Hematopoietic multipotent progenitor cell treated with erythropoietin and hydrocortisone succinate and interleukin-3 and kit ligand, for 6 days (in vitro differentiated cells): ENCODE measurements at places on chromosomes 12 and 14.
A peak's percentile ranks its signal among the peaks of the same experiment; 100 is the strongest.

DNA sequence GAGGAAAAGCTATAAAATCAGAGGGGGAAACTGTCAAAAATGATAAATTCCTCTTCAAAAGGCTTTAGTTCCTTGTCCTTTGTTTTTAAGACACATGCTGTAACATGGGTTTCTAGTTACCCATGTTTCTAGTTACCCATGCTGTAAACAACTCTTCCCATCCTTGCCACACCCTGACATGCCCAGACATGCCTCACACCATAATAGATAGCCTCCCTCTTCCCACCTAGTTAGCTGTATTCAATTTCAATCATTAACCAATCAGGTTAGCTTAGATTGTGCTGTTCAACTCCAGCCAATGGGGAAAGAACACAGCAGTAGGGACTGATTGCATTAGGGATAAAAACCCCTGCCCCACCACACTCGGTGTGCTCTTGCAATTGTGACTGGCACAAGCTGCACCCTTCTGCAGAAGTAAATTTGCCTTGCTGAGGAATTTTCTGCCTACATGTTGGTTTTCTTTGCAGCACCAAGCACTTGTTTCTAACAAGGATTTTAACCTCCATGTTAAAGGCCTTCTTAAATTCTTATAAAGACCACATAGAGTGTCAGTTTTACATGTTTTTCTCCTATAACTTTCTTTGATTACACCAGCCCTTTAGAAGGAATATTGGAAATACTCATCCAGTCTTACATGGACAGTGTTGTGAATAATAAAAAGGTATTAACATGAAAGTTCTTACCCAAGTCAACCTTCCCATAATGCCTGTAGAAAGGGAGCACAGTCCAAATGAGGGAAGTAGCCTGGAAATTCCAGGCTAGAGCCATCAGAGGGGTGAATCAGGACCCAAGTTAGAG is 32.5 kb upstream of the LALBA start:
- DNase-seq = peak; percentile 6

- DNase-seq = no peak
Observed at GRCh38 chr14:75705014-75705413, 44.0 kb downstream of the TTLL5 start.

DNA sequence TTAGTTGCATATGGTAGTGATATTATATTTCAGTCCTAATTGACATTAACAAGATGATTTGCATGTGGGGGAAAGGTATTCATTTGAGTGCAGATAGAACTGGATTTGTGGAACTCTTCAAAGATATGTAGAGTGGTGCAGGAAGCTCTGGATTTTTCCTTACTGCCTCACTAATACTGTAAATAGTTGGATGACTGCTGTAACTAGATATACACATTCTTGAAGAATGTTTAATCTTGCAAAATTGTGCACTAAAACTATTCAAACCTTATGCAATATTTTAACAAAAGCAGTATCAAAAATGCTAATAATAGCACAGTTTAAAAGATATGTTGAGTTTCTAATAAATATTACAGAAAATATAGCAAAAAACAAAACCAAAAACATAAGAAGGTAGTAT is 43.1 kb upstream of the ATF7IP start:
- no peak for DNase-seq

- peak; percentile 67 for DNase-seq
Observed at GRCh38 chr14:56580221-56580711, 668 bp downstream of the TMEM260 start.

DNA sequence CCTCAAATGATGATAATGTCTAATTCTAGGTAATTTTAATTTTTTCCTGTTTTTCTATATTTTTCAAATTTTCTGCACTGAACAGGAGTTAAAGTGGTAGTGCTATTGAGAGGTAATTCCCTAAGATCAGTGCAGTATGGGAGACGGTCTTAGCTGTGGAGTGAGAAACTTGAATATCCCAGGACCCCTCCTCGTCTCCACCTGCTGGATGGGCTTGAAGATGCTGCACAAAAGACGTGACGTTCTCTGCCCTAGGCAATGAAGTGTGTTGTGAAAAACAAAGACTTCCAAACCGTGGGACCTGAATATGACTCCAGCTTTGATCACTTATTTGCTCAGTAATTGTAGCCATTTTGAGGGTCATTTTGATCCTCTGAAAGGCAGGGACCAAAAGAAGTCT is 298.1 kb downstream of the VRK1 start:
- no peak for DNase-seq

- peak; percentile 34 for DNase-seq
Observed at GRCh38 chr12:100675432-100675831, 101.9 kb downstream of the GAS2L3 start.

DNA sequence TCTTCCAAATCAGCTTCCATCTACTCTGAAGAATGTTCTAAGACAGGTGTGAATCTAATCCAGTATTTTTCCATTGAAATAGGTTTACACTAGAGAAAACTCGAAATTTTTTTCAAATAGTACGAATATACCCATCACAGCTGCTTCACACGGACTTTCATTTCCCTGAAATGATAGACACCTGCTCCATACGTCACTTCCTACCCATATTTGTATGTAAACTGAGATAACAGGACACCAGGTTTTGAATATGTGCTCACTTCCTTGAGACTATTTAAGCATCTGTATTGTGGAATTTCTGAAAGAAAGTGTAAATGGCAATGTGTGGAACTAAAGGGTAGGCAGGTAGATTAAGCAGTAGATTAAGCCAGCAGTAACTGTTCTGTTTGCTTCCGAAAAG is 13.4 kb upstream of the ITPR2 start:
- DNase-seq = peak; percentile 62

GRCh38 chr12:94128280-94128679 is 20.1 kb upstream of the PLXNC1 start:
- peak; percentile 16 for DNase-seq

- no peak for DNase-seq
Observed at GRCh38 chr14:67133595-67134441, 55.4 kb upstream of the GARIN2 start.

- no peak for DNase-seq
Observed at GRCh38 chr14:70116278-70116677, 72.5 kb downstream of the SLC8A3 start.

DNA sequence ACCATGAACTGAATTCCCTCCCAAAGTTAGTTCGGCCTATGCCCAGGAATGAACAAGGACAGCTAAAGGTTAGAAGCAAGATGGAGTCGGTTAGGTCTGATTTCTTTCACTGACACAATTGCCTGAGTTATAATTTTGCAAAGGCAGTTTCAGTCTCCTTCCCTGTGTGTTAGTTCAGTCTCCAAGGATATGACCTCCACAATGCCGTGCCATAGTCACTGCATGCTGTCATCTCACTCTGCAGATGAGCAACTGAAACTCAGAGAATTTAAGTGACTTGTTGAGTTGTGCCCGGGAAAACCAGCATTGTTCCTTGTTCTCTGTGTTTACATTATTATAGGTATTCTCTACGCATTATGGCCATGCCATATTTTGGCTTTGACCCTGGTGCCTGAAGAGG is 10.1 kb upstream of the SERPINA1 start:
- DNase-seq = no peak

- DNase-seq = no peak
Observed at GRCh38 chr12:28966046-28966780, 182.9 kb upstream of the FAR2 start.

GRCh38 chr14:91163316-91163715 is 49.4 kb downstream of the DGLUCY start:
- DNase-seq = no peak

GRCh38 chr12:15728118-15728598 is 61.0 kb downstream of the EPS8 start:
- DNase-seq = no peak

DNA sequence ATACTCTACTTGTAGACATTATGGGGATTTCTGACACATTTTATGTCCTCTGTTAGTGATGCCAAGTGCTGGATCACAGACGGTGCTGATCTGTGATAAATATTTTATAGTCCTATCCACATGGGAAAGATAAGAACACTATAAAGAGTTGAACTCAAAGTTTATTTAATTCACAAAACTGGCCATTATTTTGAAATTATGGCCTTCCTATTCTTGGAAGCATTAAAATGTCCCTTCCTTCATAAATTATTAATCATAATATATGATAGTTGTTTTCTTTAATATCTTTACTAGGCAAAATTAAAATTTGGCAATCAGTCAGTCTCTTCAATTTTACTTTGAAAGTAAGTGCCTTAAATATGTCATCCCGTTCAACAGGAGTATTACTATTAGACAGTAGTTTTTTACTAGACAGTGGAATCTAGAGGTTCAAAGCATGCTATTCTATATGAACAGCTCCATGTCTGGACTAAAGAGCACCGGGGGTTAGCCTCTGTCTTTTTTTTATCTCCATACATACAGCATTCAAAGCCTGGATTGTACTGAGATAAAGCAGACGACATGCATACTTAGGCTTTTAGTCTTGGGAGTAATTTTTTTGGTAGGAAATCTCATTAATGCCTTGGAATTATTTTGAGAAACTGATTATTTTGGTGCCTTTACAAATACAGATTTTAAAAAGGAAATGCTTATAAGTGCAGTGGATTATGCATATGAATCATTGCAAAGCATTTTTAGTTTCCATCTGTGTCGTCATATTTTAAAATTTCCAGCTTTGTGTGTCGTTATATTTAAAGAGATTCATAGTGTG is 306.1 kb upstream of the RGS6 start:
- DNase-seq = peak; percentile 4

DNA sequence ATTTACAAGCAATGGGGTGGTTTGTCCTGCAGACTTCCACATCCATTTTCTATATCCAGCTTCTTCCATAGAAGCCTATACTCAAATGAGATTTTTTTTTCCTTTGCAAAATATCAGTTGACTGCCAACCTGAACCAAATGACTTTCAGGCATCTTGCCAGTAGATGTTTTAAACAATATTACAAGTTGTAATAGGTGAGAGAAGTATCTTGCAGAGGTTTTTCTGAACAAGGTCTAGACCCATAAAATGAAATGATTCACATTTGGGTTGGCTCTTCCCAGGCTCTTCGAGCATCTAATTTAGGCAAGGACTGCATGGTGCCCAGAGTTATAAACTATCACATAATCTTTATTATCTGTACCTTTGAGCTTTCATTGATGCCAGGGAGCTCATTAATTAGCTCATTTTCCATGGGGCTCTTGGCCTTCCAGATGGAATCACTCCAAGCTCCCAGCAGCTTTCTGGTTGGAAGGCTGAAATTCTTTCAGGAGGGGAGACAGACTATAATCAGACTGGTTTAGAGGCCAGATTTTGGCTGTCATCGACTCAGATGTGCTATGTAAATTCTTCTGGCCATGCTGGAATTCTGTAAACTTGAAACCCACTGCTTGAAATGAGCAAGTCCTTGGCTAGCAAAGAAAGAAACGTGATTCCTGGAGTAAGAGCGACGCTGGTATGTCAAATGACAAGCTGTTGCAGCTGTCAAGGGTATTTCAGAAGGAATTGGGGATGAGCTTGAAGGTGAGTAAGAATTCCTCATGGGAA is 32.2 kb upstream of the DICER1 start:
- DNase-seq = no peak

- DNase-seq = no peak
Observed at GRCh38 chr14:60106339-60106738, 14.6 kb downstream of the PCNX4 start.

- no peak for DNase-seq
Observed at GRCh38 chr12:50828886-50829285, 13.8 kb upstream of the TMPRSS12 start.

- no peak for DNase-seq
Observed at GRCh38 chr14:105354541-105354940, 40.0 kb downstream of the PACS2 start.

DNA sequence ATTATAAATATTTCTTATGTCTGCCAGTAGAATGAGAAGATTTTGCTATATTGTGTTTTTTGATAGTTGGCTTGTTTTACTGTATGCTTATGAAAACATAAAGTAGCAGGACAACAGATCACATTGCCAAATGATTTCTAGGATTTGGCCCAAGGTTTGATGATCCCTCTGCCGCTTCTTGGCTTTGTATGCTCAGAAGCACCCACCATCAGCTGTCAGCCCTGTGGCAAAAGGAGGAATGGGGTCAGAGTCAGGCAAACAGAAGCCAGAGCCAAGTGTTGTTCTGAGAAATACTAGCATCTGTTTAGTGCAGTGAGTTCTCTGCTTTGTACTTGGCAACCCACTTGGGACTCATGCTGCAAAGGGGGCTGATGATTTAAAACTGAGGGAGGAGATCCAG is 152.2 kb downstream of the PDE3A start:
- no peak for DNase-seq

GRCh38 chr14:79040790-79041189 is 870.6 kb downstream of the NRXN3 start:
- DNase-seq = peak; percentile 51

- no peak for DNase-seq
Observed at GRCh38 chr12:76153616-76154015, 69.1 kb upstream of the NAP1L1 start.

- DNase-seq = peak; percentile 63
Observed at GRCh38 chr14:34874386-34875030, 652 bp downstream of the BAZ1A start.

GRCh38 chr12:50123203-50123602 is 11.2 kb downstream of the COX14 start:
- DNase-seq = no peak

DNA sequence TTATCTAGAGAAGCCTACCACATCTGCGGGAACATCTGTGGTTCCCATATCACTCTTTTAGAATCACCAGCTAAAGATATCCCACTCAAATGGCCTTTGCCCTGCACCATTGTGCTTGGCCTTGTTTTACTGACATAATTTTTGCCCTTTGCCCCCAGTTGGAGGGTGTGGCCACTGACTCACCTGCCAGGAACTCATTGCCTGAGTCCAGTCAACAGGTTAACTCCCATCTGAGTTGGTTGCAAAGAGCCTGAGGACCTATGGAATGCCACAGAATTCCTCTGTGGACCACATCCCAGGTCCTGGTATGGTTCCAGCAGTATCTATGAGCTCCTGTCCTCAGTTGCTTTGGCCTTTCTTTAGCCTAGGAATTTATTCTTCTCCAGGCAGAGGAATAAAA is 55.7 kb upstream of the PTGR2 start:
- DNase-seq = no peak

GRCh38 chr12:104514092-104514810 is 57.5 kb downstream of the CHST11 start:
- DNase-seq = no peak

GRCh38 chr12:75568393-75568792 is 57.0 kb upstream of the KRR1 start:
- no peak for DNase-seq

DNA sequence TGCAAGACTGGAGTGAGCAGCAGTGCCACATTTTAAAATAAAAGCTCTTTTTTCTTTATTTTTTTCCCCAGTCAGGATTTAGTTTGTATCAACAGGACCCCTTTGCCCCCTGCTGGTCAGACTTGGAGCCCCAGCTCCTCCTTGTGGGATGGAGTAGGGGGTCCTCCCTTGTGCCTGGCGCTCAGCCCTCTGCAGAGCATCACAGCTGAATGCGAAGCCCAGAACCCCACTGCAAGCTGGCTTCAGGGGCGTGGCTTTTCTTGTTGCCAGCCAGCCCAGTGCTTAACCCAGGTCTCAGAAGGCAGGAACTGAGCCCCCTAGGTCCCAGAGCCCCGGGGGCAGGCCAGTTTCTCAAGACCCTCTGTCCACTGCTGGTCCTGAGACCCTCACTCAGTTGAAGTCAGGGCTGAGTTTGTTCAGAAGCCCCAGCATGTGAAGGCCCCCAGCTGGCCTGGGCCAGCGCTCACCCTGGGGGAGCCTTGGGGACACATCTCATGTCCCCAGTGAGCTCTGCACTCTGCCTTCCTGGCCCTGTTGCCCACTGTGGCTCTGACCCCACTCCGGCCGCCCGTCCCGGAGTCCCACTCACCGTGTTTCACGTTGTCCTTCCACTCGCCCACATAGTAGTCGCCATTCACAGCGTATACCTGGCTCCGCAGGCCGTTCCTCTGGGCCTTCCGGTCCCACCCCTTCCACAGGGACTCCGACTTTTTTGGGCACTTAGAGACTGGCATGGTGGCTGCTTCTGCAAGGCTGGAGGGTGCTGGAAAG is 519 bp downstream of the MORN3 start:
- peak; percentile 84 for DNase-seq

- no peak for DNase-seq
Observed at GRCh38 chr14:70651522-70651921, 9.8 kb downstream of the TTC9 start.
